ENCODE measurements at places on chromosomes 7 and 10. TPM values are rescaled to one million over a fixed set of nuclear protein-coding genes. Genes with fewer than 3 reads are reported as not detected.

- H3K27ac ChIP-seq, result no peak overlapping the region
- H3K4me1 ChIP-seq, result peaks cover 24% of the 10 kb centered on the region
- no peak overlapping the region for H3K4me3 ChIP-seq
Observed at GRCh38 chr7:2736411-2736914, 48.5 kb downstream of the AMZ1 start.

DNA sequence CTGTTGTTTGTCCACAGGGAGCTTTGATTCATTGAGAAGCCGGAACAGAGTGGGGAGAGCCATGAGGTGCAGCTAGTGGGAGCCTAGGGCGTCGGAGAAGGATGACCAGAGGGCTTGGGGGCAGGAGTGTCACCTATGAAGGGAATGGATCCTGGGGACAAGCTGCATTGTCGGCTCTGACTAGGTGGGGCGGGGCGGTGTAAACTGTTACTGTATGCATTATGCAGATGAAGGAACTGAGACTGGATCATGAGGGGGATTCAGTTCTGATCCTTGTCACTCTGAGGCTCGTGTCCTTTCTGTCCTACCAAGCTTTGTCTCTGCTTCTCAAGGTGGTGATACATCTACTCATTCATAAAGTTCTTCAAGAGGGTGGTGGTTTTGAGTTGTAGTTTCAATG, 39.9 kb upstream of the MMD2 start:
- peaks cover 15% of the 10 kb centered on the region for H3K4me1 ChIP-seq
- no peaks in the 10 kb centered on the region for H3K36me3 ChIP-seq
- H3K27me3 ChIP-seq, result peaks cover 4% of the 10 kb centered on the region
- no peak for DNase-seq
- no peak overlapping the region for H3K4me3 ChIP-seq
- H3K27ac ChIP-seq, result no peak overlapping the region

GRCh38 chr7:149196705-149197171, 1.4 kb downstream of the ZNF282 start:
- peaks cover 19% of the 10 kb centered on the region for H3K36me3 ChIP-seq
- H3K27me3 ChIP-seq, result peaks cover 10% of the 10 kb centered on the region
- peaks cover 11% of the 10 kb centered on the region for H3K4me1 ChIP-seq
- H3K4me3 ChIP-seq, result peak overlapping the region; percentile 94
- H3K27ac ChIP-seq, result no peak overlapping the region

GRCh38 chr7:25632616-25633015, 404.3 kb upstream of the NPVF start:
- no peak overlapping the region for H3K27ac ChIP-seq
- H3K4me1 ChIP-seq, result peaks cover 5% of the 10 kb centered on the region
- DNase-seq, result no peak
- H3K36me3 ChIP-seq, result no peaks in the 10 kb centered on the region
- H3K27me3 ChIP-seq, result peaks cover 1% of the 10 kb centered on the region

- no peak overlapping the region for H3K4me3 ChIP-seq
- DNase-seq, result no peak
- H3K4me1 ChIP-seq, result peaks cover 52% of the 10 kb centered on the region
- H3K27ac ChIP-seq, result peak overlapping the region; percentile 71
Observed at GRCh38 chr7:95478272-95479037, 7.3 kb upstream of the ASB4 start.

GRCh38 chr10:97020452-97021400, 165.0 kb downstream of the SLIT1 start:
- no peak for DNase-seq
- no peaks in the 10 kb centered on the region for H3K36me3 ChIP-seq
- no peak overlapping the region for H3K27ac ChIP-seq
- no peak overlapping the region for H3K4me3 ChIP-seq
- H3K4me1 ChIP-seq, result peaks cover 4% of the 10 kb centered on the region

- no peaks in the 10 kb centered on the region for H3K36me3 ChIP-seq
- H3K27me3 ChIP-seq, result no peaks in the 10 kb centered on the region
- no peak overlapping the region for H3K27ac ChIP-seq
- no peak overlapping the region for H3K4me3 ChIP-seq
- no peak for DNase-seq
- H3K4me1 ChIP-seq, result peaks cover 1% of the 10 kb centered on the region
Observed at GRCh38 chr7:127532151-127532550, 53.2 kb downstream of the GCC1 start.

- H3K27ac ChIP-seq, result no peak overlapping the region
- no peak for DNase-seq
- no peaks in the 10 kb centered on the region for H3K36me3 ChIP-seq
- no peaks in the 10 kb centered on the region for H3K27me3 ChIP-seq
- no peaks in the 10 kb centered on the region for H3K4me1 ChIP-seq
Observed at GRCh38 chr7:144549861-144550260, 146.4 kb upstream of the NOBOX start.

DNA sequence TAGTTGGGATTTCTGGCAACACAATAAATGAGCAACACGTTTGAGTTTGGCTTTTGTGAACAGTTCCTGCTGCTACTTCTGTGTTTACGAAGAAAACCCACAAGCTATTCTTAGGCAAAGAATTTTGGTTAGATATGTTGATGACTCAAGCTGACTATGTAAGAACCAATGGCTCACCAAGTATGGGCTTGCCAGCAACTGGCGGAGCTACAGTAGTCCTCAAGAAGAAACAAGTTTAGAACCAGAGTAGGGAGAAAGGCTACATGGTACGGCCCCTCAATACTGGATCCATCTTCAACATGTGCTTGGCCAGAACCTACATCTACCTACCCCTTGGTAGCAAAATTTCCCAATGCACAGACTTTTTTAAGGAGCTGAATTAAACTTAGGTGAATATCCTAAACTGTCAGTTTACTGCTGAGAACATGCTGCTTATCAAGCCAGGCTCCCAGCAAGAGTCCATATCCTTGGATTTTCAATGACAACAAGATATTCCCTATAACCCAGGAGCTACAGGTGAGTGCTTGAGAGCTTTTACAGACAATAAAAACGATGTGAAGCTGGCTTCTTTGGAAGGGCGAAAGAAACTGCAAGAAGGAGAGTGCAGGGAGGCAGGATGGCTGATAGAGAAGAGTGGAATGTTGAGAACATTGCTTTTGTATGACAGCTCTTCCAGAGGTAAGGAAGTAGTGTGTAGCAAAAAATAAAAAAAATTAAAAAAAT, 74.3 kb upstream of the ASAH2 start:
- DNase-seq, result no peak
- no peak overlapping the region for H3K27ac ChIP-seq
- peaks cover 6% of the 10 kb centered on the region for H3K4me1 ChIP-seq
- no peaks in the 10 kb centered on the region for H3K36me3 ChIP-seq
- H3K4me3 ChIP-seq, result no peak overlapping the region

- no peak overlapping the region for H3K27ac ChIP-seq
- no peak overlapping the region for H3K4me3 ChIP-seq
- H3K27me3 ChIP-seq, result peaks cover 5% of the 10 kb centered on the region
- DNase-seq, result no peak
- H3K36me3 ChIP-seq, result no peaks in the 10 kb centered on the region
- H3K4me1 ChIP-seq, result peaks cover 11% of the 10 kb centered on the region
Observed at GRCh38 chr7:55438085-55438756, 73.1 kb downstream of the LANCL2 start.

CDK14 gene
- total RNA-seq, result 96.5 TPM

- no peak overlapping the region for H3K4me3 ChIP-seq
- H3K27me3 ChIP-seq, result peaks cover 19% of the 10 kb centered on the region
- H3K36me3 ChIP-seq, result peaks cover 11% of the 10 kb centered on the region
- no peak overlapping the region for H3K27ac ChIP-seq
- H3K4me1 ChIP-seq, result no peaks in the 10 kb centered on the region
Observed at GRCh38 chr7:45155357-45155900, 2.2 kb upstream of the RAMP3 start.

DNA sequence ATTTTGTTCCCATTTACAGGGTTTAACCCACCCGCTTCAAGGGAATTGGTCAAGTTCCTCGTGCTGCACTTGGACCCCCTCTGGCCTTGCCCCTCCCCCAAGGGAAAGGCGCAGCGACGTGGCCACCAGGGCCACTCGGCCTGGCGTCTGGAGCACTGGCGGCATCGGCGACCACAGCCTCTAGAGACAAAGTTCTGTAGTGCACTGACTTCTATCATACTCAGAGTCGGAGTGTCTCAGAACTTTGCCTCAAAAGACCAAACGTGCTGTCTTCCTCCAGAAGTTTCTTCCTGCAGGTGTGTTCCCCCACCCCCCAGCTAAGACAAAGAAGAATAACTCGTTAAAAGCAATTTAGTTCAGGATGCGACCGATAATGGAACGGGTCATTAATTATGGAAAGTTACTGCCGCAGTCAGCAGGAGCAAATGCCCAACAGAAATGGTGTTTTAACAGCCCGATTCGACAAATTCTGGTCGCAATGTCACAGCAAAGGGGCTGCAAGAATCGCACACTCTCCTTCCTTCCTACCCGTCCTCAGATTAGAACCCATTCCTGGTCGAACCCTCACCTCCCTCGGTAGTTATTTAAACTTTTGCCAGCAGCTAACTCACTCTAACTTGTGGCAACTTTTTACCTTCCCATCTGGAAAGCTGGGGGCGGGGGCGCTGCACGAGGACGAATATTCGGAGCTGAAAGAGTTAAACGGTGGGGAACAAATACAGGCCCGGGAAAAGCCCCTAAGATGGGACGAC, 202.1 kb upstream of the NFE2L3 start:
- H3K27ac ChIP-seq, result peak overlapping the region; percentile 68
- peak overlapping the region; percentile 91 for H3K4me3 ChIP-seq
- peaks cover 5% of the 10 kb centered on the region for H3K36me3 ChIP-seq
- H3K27me3 ChIP-seq, result peaks cover 7% of the 10 kb centered on the region
- H3K4me1 ChIP-seq, result peaks cover 37% of the 10 kb centered on the region

- DNase-seq, result no peak
- H3K4me3 ChIP-seq, result no peak overlapping the region
- H3K4me1 ChIP-seq, result peaks cover 3% of the 10 kb centered on the region
- H3K36me3 ChIP-seq, result peaks cover 8% of the 10 kb centered on the region
Observed at GRCh38 chr7:76244781-76245391, 43.2 kb downstream of the SRRM3 start.

SYT15 gene
- 2.5 TPM for total RNA-seq

INHBA gene
- total RNA-seq, result not detected

ZNF722 gene
- total RNA-seq, result not detected

- H3K4me1 ChIP-seq, result no peaks in the 10 kb centered on the region
- no peak overlapping the region for H3K4me3 ChIP-seq
- H3K36me3 ChIP-seq, result no peaks in the 10 kb centered on the region
- H3K27ac ChIP-seq, result no peak overlapping the region
Observed at GRCh38 chr7:134995239-134996096, 9.2 kb downstream of the AGBL3 start.

- peaks cover 3% of the 10 kb centered on the region for H3K27me3 ChIP-seq
- no peak overlapping the region for H3K4me3 ChIP-seq
- peaks cover 4% of the 10 kb centered on the region for H3K36me3 ChIP-seq
- no peak overlapping the region for H3K27ac ChIP-seq
- peaks cover 34% of the 10 kb centered on the region for H3K4me1 ChIP-seq
- DNase-seq, result no peak
Observed at GRCh38 chr7:142440906-142441411, 183.1 kb upstream of the PRSS58 start.

SPDYE8 gene
- not detected for total RNA-seq

- peaks cover 6% of the 10 kb centered on the region for H3K4me1 ChIP-seq
- no peaks in the 10 kb centered on the region for H3K27me3 ChIP-seq
- peaks cover 5% of the 10 kb centered on the region for H3K36me3 ChIP-seq
Observed at GRCh38 chr10:11236234-11236633, 218.6 kb downstream of the CELF2 start.

- H3K27ac ChIP-seq, result no peak overlapping the region
- no peak overlapping the region for H3K4me3 ChIP-seq
- no peaks in the 10 kb centered on the region for H3K36me3 ChIP-seq
- H3K4me1 ChIP-seq, result no peaks in the 10 kb centered on the region
Observed at GRCh38 chr7:17184805-17185689, 113.4 kb upstream of the AHR start.

- no peaks in the 10 kb centered on the region for H3K36me3 ChIP-seq
- peak overlapping the region; percentile 4 for H3K27ac ChIP-seq
- peaks cover 1% of the 10 kb centered on the region for H3K4me1 ChIP-seq
- H3K4me3 ChIP-seq, result no peak overlapping the region
Observed at GRCh38 chr7:1290026-1290678, 57.5 kb downstream of the UNCX start.

DNA sequence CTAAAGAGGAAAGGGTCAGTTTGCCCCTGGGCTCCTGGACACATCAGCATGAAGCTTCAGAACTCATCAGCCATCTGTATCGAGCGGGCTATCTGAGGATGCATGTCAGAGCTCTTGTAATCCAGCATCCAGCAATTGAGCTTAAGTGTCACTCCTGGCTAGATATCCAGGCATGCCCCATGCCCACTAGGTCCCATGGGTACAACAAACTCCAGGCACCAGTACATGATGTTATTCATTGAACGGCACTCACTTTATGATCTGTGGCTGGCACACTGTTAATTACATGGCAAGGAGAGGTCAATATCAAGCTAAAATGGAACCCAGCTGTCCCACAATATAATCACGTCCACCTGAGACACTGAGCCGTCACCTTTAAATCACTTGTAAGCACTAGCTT, 274.2 kb downstream of the ELMO1 start:
- no peaks in the 10 kb centered on the region for H3K27me3 ChIP-seq
- no peak for DNase-seq
- H3K27ac ChIP-seq, result no peak overlapping the region
- H3K4me1 ChIP-seq, result no peaks in the 10 kb centered on the region
- H3K36me3 ChIP-seq, result peaks cover 2% of the 10 kb centered on the region

SPDYE9 gene
- 0.25 TPM for total RNA-seq

DNA sequence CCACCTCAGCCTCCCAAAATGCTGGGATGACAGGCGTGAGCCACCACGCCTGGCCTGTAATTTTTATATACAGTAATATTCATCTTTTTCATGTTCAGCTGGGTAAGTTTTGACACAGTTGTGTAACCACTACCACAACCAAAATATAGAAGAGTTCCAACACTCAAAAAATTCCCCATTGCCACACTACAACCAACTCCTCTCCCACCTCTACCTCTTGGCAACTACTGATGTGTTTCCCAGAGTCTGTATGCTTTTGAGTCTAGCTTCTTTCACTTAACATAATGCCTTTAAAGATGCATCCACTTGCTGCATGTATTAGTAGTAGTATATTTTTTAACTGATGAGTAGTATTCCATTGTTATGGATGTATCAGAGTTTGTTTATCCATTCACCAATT, 90.7 kb downstream of the SRPK2 start:
- no peaks in the 10 kb centered on the region for H3K36me3 ChIP-seq
- no peak overlapping the region for H3K27ac ChIP-seq
- peaks cover 2% of the 10 kb centered on the region for H3K27me3 ChIP-seq

DCLRE1A gene
- 2.8 TPM for total RNA-seq

GRCh38 chr10:6738112-6738768, 158.2 kb upstream of the PRKCQ start:
- H3K4me3 ChIP-seq, result no peak overlapping the region
- no peaks in the 10 kb centered on the region for H3K4me1 ChIP-seq
- H3K27ac ChIP-seq, result no peak overlapping the region

All from glutamatergic neuron (in vitro differentiated cells).